RPMI7951 (cell line): ENCODE measurements at places on chromosomes 4 and X. TPM values are rescaled to one million over a fixed set of nuclear protein-coding genes. Genes with fewer than 3 reads are reported as not detected.

The STAP1 gene
- total RNA-seq: not detected in 2 replicates

The ZNF182 gene
- 4.7 and 5.2 TPM in 2 replicates for total RNA-seq

The CYBB gene
- total RNA-seq: not detected in 2 replicates

The TMEM31 gene
- not detected in 2 replicates for total RNA-seq

The CYTL1 gene
- total RNA-seq: 24.4 and 24.6 TPM in 2 replicates

The CCDC158 gene
- not detected in 2 replicates for total RNA-seq

The SLC30A9 gene
- 43.4 and 52.1 TPM in 2 replicates for total RNA-seq

The PARM1 gene
- total RNA-seq: under 0.01 and 0.10 TPM in 2 replicates

The GATA1 gene
- not detected in 2 replicates for total RNA-seq

The DMP1 gene
- not detected in 2 replicates for total RNA-seq

The CORIN gene
- total RNA-seq: not detected in 2 replicates

The HCCS gene
- 29.0 and 30.5 TPM in 2 replicates for total RNA-seq

The ELF4 gene
- 10.5 and 10.6 TPM in 2 replicates for total RNA-seq

The SERTM2 gene
- total RNA-seq: not detected in 2 replicates

The TMSB15A gene
- 27.1 and 39.8 TPM in 2 replicates for total RNA-seq

The MAGEB1 gene
- 5.6 and 5.8 TPM in 2 replicates for total RNA-seq

The VAMP7 gene
- 69.8 and 81.8 TPM in 2 replicates for total RNA-seq
